ENCODE measurements at places on chromosomes 13 and 19.

GRCh38 chr19:1263188-1263587 lies 5.9 kb upstream of the CIRBP start:
- peak; percentile 46 for DNase-seq

- no peak for DNase-seq
Measured at GRCh38 chr19:28880735-28881401, 332.1 kb downstream of the UQCRFS1 start.

DNA sequence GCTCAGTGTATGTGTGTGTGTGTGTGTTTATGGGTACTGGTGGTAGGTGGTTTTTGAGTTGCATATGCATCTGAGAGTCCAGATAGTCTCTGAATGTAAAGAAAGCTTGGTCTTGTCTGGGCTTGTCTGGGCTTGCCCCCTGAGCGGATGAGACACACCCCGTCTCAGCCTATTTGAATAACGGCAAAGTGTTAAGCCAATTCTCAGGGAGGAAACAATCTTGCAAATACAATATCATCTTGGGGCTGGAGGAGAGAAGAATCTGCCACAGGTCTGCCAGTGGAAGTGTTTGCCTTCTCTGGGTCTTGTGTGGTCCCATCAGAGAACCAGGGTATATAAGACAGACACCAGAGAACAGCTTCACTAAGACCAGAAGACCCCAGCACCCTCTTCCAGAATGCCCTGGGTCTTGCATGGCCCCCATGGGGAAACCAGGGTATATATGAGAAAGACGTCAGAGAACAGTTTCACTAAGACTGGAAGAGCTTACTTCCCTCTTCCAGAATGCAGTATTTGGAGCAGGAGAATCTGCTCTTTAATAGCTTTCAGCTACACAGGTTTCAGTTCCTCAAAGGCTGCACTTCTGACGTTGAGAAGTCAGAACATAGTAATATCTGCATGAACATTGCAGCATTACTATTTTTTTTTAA lies 13.3 kb downstream of the CD70 start:
- DNase-seq, result peak; percentile 34

GRCh38 chr19:42249149-42249750 lies 5.7 kb downstream of the ERF start:
- no peak for DNase-seq

DNA sequence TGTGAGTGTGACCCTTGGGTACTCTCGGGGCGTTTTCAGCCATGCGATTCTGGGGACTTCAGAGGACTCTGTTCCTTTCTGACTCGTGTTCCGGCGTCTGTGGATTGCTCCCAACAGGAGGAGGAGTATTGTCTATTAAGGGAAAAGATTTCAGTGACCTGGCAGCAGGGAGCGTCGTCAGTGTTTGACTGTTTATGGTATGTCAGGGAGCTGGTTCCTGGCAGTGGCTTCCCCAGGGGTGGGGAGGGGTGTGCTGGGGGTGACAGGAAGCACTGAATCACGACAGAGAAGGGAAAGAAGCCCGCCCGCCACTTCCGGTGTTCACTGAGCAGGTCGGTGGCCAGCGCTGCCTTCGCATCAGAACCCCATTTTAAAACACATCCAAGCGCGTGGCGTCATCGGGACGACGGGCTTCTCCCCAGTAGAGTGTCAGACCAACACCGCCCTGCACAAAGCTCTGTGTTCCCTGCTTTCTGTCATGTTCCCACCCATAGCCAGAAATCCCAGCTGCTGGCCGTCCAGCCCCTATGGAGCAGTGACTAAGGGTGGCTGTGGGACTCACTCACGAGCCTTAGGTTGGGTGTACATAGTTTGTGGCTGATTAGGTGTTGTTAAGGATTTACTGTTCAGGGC lies 33.8 kb downstream of the COL4A2 start:
- DNase-seq, result peak; percentile 60

DNA sequence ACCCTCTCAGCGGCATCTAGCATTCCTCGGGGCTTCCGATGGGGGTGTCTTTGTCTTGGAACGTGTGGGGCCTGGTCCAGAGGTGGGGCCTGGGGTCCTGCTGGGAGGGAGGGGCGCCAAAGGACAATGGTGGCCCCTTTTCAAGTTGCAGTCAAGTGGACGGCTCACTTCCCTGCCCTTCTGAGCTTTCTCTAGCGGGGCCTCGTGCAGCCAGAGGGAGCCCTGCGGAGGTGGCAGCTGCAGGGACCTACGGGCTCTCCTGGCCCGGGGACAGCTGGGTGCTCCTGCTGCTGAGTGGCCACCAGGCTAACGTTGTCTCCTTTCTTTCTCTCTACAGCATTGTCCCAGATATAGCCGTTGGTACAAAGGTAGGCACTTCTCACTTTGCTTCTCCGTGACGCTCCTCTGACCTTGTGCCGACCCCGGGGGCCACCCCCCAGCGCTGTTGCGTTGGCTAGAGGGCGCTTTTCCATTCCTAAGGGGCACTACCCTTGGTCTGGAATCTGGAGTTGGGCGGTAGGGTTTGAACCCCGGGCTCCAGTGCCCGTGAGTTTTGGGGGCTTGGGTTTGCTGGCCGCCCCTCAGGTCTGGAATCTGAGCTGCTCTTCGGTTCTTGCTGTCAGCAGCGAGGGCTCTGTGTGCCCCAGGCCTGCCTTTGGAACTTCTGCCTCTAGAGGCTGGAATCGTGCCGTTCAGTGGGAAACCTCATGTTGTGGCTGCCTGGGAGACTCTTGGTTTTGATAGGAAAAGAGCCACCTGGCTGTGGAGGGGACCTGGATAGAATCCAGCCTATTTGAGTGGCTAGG lies 2.0 kb downstream of the PTBP1 start:
- DNase-seq, result no peak

GRCh38 chr13:100545684-100546061 lies 42.9 kb downstream of the GGACT start:
- no peak for DNase-seq

DNA sequence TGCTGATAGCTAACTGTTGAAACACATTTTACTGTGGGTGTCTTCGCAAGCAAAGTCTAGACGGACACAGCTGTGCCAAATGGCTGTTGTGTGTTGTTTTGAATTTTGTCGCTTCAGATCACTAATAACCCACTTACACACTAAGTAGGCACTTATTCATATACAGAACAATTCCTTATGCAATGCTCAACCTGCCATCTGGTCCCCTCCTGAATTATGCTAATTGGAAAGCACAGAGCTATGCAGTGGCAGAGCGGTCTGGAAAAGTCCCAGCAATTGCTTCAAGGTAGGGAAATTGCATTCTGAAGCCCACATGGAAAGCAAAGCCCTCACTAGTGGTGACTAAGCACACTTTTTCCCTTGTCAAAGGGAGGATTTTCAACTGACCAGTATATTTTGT lies 69.9 kb downstream of the C13orf42 start:
- no peak for DNase-seq

- no peak for DNase-seq
Measured at GRCh38 chr13:77176350-77176749, 149.4 kb upstream of the FBXL3 start.

GRCh38 chr13:104616990-104617389 lies 1550.8 kb upstream of the SLC10A2 start:
- no peak for DNase-seq

DNA sequence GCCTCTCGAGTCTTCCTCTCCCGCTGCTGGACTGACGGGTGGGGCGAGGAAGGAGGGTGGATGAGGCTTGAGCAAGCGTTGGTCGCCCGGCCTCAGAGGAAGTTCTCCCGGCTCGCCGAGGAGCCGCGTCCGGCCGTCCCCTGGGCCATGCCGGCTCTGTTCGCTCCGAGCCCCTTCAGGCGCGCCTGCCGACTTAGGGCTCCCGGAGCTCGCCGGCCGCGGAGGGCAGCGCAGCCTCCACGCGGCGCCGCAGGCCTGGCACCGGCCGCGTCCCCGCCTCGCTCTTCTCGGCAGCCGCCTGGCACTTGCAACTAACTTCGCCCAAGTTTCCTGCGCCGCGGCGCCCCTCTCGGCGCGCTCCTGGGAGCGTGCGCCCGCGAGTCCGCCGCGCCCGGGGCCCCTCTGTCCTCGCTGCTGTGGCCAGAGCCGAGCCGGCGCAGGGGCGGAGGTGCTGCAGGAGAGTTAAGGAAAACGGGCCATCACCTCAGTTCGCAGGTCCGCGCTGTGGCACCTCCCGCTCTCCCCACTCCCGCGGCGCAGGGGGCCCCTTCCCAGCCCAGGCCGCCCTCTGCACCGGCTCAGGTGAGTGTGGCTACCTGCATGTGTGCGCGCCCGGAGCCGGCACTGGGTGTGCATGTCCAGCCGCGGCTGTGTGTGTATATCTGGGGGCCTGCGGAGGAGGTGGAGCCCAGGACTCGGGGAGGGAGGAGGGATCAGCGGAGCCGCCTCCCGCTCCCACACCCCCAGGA lies 641 bp upstream of the SOX21 start:
- DNase-seq, result no peak

DNA sequence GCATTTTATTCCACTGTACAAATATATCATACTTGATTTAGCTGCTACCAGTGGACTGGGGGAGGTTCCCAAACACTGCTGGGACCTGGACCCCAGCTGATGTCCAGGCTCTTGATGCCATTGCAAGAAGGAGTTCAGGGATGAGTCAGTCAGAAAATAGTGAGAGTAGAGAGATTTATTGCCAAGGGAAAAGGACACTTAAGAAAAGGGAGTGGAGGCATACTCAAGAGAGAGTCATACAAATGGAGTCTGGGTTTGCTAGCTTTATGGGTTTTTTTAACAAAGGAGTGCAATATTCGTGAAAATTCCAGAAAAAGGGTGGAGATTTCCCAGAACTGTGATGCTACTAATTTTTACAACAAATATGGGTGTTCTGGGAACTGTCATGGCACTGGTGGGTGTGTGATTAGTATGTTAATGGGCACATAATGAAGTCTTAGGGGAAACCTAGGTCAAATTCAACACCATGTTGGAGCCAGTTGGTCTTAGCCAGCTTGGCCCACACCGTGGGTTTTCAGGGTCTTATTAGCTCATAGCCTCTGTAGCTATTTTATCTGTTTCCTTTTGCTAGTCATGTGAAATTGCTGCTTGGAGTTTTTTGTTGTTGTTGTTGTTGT lies 36.2 kb downstream of the GPC6 start:
- DNase-seq, result no peak

DNA sequence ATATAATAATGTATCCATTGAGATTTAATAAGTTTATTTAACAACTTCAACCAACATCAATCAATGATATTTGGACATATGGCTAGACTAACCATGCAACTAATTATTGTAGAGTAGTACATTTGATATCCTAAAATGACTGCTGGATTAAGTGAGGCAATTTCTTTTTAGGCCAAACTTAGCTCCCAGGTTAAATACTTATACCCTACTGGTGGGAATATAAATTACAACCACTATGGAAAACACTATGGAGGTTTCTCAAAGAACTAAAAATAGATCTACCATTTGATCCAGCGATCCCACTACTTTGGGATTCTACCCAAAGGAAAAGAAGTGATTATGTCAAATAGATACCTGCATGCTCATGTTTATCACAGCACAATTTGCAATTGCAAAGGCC lies 345.8 kb downstream of the RBM26 start:
- DNase-seq, result no peak

- no peak for DNase-seq
Measured at GRCh38 chr13:94317063-94317491, 162.4 kb downstream of the DCT start.

DNA sequence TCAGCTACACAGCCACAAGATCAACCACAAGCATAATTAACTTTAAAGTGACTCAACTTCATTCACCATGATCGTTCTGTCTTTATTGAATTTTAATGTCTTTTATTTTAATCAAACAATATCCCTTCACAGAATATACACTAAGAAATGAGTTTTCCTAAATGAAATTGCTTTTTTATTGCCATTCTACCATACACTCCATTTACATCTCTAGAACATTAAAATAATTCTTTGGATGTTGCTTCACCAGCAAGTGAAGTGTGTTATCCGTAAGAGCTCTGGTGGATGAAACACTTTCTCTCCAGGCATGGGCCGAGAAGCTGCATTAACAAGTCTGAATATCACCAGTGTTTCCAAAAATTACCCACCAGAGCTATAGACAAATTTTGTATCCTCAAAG lies 789.2 kb downstream of the PCDH9 start:
- DNase-seq, result no peak

GRCh38 chr13:51278426-51279130 lies 56.4 kb downstream of the FAM124A start:
- DNase-seq, result no peak

- DNase-seq, result no peak
Measured at GRCh38 chr19:17129377-17129776, 53.8 kb downstream of the MYO9B start.

DNA sequence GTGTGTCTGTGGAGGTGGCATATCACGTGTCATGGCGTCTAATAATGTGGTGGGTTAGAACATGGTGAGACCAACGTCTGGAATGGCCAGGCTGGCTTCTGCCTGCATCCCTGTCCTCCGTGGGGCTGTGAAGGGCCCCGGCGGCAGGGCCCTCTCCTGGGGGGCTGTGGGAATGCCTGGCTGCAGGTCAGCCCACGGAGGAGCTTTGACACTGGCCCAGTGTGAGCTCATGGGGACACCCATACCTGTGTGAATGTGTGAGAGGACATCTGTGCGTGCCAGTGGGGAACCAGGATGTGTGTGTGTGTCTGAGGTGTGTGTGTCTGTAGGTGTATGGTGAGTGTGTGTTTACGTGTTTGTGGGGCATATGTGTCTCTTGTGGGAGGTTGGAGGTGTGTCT lies 300.1 kb downstream of the TEX29 start:
- no peak for DNase-seq

GRCh38 chr13:33537676-33538075 lies 252.1 kb upstream of the STARD13 start:
- no peak for DNase-seq

GRCh38 chr13:77620138-77620537 lies 77.3 kb upstream of the SLAIN1 start:
- DNase-seq, result no peak

DNA sequence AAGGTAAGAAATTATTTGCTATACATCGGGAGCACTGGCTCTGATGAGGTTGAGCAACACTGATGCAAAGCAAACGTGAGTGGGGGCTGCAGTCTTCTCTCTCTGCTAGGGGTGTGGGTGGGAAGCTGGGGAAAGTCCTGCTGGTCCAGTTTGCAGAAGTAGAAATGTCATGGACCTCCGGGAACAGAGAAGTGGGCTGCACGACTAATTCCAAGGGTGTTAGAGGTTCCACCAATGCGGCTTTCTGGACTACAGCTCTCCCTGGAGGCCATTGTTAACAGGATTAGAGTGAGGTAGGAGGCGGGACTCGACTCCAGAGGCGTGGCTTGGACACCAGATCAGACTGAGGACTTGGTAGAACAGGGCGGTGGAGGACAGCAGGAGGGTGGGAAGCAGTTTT lies 5.7 kb upstream of the FBXO27 start:
- no peak for DNase-seq

GRCh38 chr19:56131651-56132050 lies 9.4 kb upstream of the ZNF444 start:
- DNase-seq, result no peak

- DNase-seq, result no peak
Measured at GRCh38 chr13:21703846-21704245, 33.0 kb downstream of the FGF9 start.

GRCh38 chr19:343451-343931 lies 1.1 kb downstream of the MIER2 start:
- no peak for DNase-seq

DNA sequence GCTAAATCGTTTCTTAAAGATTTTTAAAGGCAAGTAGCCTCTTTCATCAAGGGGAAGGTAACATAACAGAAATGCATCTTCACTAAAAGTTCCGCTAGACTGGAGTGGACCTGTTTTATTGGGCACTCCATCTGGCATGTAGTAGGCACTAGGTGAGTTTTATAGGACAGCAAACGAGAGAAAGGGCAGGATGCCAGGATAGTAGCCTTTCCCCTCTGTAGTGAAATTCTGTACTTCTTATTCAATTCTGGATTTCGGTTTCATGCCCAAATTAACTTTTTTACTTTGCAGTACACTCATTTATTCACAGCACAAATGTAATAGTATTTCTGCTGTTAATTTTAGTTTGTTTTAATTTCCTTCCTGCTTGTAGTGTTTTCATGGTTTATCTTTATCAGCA lies 45.2 kb downstream of the GPR180 start:
- DNase-seq, result no peak
